ENCODE measurements at places on chromosomes 3 and 15.
A peak's percentile ranks its signal among the peaks of the same experiment; 100 is the strongest.

GRCh38 chr3:6605227-6605626 lies 255.7 kb upstream of the GRM7 start:
- DNase-seq = no peak

GRCh38 chr15:68301301-68301700 lies 23.8 kb downstream of the FEM1B start:
- DNase-seq = no peak

GRCh38 chr3:47003056-47003410 lies 23.6 kb downstream of the NBEAL2 start:
- DNase-seq = no peak

- peak; percentile 48 for DNase-seq
Measured at GRCh38 chr3:9402410-9403228, 5.2 kb downstream of the SETD5 start.

DNA sequence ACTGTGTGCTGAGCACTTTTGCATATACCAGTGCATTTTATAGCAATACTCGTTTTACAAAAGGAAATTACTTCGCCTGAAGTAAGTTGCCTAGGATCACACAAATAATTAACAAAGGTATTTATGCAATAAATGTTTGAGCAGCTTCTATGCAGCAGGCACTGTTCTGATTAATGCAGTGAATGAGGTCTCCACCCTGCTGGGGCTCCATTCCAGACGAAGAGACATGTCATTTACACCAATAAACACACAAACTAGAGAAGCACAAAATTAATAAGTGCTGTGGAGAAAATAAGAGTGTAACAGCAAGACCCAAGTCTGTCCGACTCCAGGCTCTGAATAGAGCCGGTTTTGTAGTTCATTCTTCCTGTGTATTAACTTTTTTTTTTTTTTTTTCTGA lies 17.5 kb downstream of the NOX5 start:
- no peak for DNase-seq

DNA sequence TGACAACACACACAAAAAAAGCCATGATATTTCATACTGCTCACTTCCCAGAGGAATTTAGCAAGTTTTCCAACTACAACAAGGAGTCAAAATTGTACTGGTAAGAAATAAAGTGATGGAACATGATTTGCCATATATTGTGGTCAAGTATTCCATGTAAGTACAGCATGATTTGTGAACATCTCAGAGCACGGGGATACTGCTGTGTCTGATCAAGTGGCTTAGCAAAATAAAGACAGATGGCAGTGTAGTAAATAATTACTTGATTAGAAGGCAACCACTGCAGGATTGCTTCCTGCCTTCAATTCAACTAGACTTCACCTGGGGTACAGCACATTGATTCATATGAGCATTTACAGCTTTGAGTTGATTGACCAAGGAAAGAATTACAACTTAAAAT lies 51.6 kb upstream of the DUT start:
- DNase-seq = no peak

GRCh38 chr3:165336786-165337185 lies 140.6 kb upstream of the SLITRK3 start:
- no peak for DNase-seq

- DNase-seq = no peak
Measured at GRCh38 chr3:157317895-157318294, 118.8 kb upstream of the PTX3 start.

GRCh38 chr3:15805756-15806266 lies 8.0 kb upstream of the ANKRD28 start:
- DNase-seq = no peak

DNA sequence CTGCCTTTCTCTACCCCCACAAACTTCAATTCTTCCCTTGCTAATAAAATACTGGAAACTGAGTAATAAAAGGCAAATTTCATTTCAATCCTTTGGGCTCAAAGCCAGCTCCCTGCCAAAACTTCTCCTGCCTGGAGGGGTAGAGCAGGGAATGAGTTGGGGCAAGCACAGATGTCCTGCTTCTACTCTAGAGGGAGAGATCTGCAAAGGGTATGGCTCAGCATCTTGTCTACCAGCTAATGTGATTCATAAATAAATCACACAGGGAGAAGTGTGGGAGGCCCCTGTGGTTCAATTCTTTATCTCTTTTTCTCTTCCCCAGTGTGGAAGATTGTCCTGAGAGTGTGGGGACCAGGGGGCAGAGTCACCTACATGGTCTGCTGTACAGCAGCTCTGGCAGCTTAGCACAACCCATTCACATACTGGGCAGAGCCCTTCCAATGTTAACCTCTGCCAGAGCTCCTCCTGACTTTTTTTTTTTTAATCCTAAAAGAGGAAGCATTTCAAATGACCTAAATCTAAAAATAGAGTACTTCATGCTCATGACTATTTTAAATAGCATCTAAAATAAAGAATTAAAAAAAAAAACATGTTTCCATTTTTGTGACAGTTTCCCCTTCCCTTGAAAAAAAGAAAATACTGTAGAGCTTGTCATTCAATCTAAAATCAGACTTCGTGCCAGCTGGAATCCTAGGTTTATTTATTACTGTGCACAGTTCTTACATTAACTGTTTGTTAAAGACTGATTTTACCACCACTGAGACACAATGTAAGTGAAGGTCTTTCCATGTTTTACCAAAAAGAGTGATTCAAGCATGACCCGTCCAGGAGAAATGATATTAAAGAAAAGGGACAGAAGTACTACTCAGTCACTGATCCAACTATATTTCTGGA lies 1083.7 kb upstream of the CFAP20DC start:
- DNase-seq = no peak

- no peak for DNase-seq
Measured at GRCh38 chr3:31713816-31714215, 181.1 kb downstream of the STT3B start.

- peak; percentile 60 for DNase-seq
Measured at GRCh38 chr15:33309602-33310276, 1.0 kb upstream of the RYR3 start.

GRCh38 chr3:54939557-54940300 lies 11.9 kb upstream of the LRTM1 start:
- no peak for DNase-seq

GRCh38 chr3:48595075-48595525 lies at the start of gene COL7A1:
Gene COL7A1, minus strand, starts transcription at chr3:48595329. Its CDS starts 170 bp downstream, at chr3:48595159.
- DNase-seq = no peak

DNA sequence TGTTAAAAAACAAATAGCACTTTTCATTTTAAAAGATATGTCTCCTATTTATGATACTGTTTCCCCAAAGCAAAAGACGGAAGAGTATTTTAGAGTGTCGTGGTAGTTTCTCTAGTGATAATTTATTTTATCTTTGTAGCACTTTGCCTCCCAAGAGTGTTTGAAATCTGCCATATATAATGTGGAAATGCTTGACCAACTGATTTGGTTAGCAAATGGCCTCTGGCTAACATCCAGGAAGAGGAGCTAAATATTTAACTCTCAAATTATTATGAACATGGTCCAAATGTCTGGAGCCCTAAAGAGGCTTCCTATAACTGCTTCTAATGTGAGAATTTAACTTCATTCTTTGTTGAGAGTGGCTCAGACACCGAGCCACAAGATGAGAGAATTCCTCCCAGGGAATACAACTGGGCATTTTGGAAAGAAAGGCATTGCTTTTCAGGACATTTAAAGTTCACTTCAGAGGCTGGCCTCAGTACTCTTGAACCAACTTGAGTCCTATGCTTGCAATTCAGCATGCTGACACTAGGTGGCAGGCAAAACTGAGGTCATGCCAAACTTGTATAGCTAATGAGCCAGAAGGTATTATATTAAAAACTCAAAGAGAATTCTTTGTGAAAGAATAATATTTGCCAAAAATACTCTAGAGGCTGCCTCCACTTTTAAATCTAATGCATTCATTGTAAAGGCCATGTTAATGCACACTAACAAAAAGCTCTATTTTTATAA lies 104.5 kb downstream of the RARB start:
- no peak for DNase-seq

GRCh38 chr15:65743637-65744252 lies 48.3 kb downstream of the DENND4A start:
- no peak for DNase-seq

GRCh38 chr15:83848315-83849050 lies 194.6 kb downstream of the ADAMTSL3 start:
- DNase-seq = no peak

DNA sequence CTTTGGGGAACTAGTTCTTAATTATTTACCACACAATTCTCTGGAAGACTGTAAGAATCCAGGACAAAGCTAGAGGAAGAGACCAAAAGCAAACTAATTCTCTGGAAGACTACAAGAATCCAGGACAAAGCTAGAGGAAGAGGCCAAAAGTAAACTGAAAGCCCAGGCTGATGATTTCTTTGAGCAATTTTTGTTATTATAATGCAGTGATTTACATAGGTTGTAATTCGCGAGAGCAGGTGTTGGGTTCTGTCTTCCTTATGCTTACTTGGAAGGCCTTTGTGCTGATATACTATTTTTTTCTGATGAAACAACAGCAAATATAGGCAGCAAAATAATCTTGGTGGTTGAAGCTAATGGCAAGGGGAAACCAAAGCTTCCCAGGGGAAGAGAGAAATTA lies 5.2 kb downstream of the SPTSSB start:
- no peak for DNase-seq

GRCh38 chr3:85161544-85161943 lies 202.8 kb downstream of the CADM2 start:
- DNase-seq = no peak

DNA sequence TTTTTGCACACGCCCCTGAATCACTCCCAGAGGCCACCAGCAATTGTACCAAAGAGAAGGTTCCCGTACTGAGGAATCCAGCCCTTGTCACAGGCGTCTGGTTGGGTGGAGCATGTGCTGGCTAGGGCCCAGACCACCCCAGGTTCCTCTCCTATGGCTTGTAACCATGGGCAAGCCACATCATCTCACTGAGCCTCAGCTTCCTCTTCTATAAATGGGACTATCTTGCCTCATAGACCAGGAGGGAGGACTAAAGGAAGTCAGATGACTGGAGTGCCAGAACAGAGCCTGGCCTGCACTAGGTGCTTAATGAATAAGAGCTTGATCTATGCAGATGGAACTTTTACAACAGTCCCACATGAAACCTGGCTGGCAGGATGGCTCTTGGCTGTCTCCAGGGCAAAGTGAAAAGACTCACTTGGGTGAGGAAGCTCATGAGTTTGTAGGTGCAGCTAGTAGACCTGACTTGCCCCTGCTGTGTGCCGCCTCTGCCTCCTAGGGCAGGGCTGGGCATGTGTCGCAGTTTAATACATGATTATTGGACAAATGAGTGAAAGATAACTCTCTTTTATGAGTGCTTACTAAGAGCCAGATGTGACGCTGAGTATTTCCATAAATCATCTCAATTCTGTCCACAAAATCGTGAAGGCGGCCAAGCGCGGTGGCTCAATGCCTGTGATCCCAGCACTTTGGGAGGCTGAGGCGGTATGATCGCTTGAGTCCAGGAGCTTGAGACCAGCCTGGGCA lies 29.3 kb downstream of the CTSH start:
- no peak for DNase-seq

DNA sequence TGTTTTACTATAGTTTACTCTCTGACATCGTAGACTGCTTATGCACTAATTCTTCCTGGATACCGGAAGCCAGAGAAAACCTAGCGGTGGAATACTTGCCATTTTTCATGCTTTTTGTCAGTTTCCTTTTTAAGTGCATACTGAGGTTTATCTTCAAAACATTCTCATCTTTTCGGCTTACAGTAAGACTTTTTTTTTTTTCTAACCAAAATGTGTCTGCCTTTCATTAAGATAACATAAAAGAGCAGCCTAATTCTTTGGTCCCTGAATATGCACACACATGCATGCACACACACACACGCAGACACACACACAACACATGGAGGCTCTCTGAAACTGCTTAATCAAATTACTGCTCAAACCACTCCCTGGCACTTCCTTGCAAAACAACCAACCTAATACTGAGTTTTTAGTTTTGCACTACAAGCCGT lies 1.3 kb downstream of the ZNF445 start:
- DNase-seq = no peak

- DNase-seq = no peak
Measured at GRCh38 chr3:128316481-128316891, 150.2 kb downstream of the DNAJB8 start.

- no peak for DNase-seq
Measured at GRCh38 chr15:32706704-32707103, 11.1 kb upstream of the GREM1 start.

DNA sequence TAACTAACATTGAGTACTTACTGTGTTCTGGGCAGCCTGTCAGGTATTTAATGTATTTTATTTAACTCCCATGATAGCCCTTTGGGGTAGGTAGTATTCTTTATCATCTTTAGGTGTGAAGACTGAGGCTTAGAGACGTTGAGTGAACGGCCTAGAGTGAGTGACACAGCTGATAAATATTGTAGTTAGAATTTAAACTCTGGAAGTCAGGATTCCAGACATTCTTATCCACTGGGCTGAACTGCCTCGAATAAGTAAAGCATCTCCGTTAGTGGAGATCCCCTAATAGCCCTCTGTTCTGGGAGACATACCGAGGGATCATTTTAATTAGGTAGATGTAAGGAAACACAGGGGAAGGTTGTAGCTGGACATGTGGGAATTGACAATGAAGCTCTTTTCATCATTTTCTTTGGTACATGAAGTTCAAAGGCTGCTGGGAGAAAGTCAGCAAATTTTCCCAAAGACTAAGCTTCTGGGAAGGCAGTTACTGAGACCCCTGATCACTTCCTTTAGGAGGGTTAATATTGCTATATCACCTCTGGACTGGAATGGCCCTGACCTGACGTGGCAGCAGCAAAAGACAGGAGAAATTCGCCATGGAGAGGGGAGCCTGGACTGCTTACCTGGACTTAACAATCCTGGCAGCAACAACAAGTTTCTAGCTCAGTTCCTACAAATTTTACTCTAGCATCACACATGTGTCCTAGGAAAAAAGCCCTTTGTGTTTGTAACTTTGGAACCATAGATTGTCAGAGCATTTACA lies 11.7 kb upstream of the PDCD6IP start:
- no peak for DNase-seq

DNA sequence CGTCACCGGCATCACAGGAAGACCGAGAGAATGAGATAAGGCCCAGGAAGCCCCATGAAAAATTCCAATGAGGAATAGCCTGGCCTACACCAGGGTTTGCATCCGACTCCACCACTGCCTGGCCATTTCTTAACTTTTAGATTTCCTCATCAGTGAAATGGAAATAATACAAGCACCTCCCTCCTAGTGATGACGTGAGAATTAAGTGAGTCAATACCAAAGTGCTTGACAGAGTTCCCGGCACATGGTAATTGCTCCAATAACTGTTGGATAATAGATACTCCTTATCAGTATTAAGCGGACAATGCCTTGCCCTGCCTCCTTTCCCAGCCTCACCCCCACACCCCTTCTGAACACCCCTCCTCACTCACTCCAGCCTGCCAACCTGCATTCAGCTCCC lies 105.4 kb downstream of the TLE3 start:
- DNase-seq = no peak

GRCh38 chr3:12400616-12401194 lies 83.6 kb upstream of the TSEN2 start:
- no peak for DNase-seq

DNA sequence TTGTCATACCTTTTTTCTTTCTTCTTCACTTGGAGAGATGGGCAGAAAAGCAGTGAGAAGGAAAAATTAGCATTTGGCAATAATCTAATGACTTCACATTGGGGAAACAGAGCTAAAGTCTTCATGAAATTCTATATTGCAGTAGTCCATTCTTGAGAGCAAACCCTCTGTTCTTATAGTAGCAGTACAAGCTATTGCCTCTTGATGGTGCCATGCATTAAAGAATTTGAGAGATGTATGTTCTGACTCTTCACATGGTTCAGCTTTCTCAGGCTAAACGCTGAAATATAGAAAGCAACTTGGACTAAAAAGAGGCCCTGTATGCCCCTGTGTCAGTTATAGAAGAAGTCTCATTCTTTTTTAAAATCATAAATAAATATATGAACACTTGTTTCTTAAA lies 36.0 kb downstream of the PHLDB2 start:
- peak; percentile 38 for DNase-seq
